Caudate nucleus (tissue), 63 donors: ENCODE measurements at places on chromosomes 7 and 10.

DNA sequence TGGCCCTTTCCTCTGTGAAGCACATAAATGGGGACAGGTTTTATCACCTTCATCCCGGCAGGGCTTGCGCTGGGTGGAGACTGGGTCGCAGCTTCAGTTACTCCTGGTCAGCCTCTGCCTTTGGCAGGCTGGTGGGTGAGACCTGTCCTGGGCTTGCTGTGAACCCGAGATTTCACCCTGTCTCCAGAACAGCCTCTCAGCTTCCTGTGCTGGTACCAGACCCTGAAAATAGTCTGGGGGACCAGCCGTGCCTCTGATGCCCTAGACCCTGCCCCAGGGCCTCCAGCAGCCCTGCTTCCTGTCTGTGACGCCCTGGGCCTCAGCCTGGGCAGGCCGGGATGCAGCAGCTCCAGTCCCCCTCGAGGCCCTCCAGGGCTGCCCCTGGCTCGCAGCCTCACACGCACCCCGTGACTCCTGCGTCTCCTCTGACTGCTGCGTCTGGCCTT is 13.2 kb upstream of the PWWP2B start:
- DNase-seq = no peak

- DNase-seq = no peak
These were observed 581.7 kb downstream of the SDK1 start for GRCh38 chr7:3882782-3883181.

GRCh38 chr10:8013006-8013405 is 41.5 kb upstream of the GATA3 start:
- no peak for DNase-seq

- DNase-seq = no peak
These were observed 177.0 kb downstream of the GNAT3 start for GRCh38 chr7:80334908-80335307.

DNA sequence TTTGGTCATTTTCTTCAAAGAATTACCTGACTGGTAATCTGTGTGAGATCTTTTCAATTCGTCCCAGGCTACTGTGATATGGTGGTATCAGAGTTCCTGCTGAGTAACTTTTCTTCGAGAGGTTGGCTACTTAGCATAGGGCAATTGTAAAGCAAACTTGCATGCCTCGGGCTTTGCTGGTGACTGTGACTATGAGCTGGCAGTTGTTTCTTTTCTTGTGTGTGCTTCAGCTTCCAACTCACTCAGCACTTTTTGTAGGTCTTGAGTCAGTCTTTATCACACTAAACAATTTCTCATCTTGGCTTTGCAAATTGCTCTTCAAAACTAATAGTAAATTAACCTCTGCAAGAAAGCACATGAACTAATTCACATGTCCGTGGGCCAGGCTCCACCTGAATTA is 44.3 kb downstream of the PRR15 start:
- no peak for DNase-seq

GRCh38 chr10:101745074-101745696 is 30.7 kb downstream of the FGF8 start:
- DNase-seq = no peak

GRCh38 chr10:102962267-102962666 is 44.2 kb downstream of the CNNM2 start:
- DNase-seq = no peak

GRCh38 chr10:73095481-73096021 is 1.1 kb downstream of the P4HA1 start:
- no peak for DNase-seq

DNA sequence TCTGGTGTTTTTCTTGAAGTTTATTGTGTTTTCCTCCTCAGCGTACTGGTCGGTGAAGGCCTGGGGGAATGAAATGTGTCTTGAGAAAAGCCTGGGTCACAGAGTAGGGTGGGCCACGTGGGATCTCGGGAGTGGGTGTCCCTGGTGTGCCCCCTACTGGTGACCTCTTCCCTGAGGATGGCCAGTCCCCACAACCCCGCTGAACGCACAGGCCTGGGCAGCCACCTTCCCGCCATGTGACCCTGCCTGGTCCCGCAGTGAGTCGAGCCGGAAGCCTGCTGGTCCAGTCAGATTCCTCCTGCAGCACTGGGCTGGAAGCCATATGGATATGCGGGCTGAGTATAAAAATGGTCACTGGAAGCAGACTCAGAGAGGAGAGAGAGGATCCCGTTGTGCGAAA is 52.9 kb upstream of the GNA12 start:
- DNase-seq = no peak

DNA sequence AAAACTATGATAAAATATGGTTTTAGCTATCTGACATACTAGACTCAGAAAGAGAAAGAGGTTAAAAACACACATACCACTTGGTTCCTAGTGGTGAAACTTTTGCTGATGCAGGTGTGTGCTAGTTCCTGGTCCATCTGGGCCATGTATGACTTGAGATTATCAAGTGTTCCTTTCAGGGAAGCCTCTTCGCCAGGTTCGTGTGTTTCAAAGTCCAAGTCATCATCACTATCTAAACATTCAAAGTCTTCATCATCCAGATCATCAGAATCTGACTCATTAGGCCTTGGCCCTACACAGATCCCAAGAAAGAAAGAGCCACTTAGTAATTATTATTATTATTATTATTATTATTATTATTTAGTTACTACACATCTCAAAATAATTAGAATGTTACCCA is 26.4 kb downstream of the NUDT13 start:
- DNase-seq = no peak

DNA sequence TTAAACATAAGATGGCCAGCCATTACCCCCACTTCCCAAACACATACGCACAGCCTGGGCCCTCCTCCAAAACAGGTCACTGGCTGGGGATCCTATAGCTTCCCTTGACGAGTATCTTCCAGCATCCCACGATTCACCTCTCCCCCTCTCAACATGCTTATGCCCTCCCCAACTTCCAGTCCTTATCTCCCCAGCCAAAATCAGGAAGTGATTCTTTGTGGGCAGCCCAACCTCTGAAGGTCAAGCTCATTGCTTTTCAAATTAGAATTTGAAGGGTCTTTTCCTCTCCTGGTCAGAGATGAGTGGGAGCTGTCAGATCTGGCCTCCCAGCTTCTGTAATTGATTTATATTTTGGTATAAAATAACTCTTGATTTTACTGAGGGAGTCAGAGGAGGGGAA is 133.6 kb downstream of the ATXN7L1 start:
- no peak for DNase-seq

- DNase-seq = no peak
These were observed 2.6 kb downstream of the PGAM1 start for GRCh38 chr10:97428572-97428981.

DNA sequence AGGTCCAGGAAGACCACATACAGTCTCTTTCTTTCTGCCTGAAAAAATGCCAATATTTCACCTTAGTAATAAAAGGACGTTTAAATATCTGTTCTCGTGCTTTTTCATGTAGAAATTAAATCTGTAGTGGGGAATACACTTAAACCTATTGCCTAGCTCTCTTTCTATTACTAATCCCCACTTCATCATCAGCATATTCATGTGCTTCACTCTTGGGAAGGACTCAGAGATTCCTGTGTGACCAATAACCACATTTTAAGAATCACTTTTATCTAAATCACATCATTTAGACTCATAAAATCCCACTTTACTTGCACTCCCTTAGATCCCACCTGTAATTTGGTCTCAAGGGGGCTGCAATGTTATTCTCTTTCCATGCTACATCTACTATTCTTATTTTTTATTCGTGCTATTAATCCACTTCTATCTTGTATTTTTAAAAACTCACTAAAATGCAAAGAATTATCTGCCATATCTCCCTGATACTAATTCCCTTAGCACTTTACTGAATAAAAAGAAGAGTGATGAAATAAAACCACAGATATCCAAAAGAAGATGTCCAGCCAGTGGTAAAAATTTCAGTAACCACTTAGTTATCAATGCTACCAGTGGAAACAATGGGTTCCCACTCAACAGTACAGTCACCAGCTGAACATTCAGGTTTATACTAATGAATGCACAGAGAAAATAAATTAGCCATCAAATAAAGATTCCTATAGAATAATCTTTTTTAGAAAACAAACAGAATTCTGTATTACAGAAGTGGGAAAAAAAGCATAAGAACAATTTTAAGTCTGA is 102.1 kb downstream of the PPP1R17 start:
- DNase-seq = no peak

DNA sequence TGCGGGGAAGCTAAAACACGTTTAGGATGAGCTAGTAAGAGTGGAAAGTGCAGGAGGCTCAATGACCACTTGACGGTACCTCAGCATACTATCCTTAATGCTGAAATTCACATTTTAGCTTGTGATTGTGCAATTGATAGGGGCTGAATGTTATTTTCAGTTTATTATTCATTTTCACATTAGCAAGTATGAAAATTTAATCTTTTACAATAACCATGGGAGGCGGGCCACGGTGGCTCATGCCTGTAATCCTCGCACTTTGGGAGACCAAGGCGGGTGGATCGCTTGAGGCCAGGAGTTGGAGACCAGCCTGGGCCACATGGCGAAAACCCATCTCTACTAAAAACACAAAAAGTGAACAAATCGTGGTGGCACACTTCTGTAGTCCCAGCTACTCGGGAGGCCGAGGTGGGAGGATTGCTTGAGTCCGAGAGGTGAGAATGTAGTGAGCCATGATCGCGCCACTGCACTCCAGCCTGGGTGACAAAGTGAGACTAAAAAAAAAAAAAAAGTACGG is 22.0 kb upstream of the ANLN start:
- DNase-seq = no peak

- peak; percentile 41 for DNase-seq
These were observed 123.6 kb downstream of the RNF32 start for GRCh38 chr7:156764016-156764669.

DNA sequence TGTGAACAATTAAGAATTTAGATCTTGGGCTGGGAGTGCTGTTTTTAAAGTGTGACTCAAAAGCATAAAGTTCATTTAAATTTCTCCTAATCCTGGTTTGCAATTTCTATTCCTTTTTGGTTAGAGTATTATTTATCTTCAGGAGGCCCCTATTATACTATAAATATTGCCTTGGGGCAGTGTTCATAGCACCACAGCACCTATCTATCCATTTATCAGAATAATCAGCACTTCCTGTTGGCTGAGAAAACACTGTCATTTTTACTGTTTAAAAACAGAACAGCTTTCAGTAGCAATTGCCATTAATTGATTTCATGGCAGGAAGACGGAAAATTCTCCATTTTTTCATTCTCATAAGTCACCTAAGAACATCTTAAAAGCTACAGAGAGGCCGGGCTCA is 111.4 kb downstream of the KIAA1217 start:
- DNase-seq = no peak
